ENCODE measurements at places on chromosomes 7 and 10.
A peak's percentile ranks its signal among the peaks of the same experiment; 100 is the strongest.

- peak; percentile 95 for DNase-seq
These were observed 7.7 kb upstream of the OPN1SW start for GRCh38 chr7:128783143-128783861.

DNA sequence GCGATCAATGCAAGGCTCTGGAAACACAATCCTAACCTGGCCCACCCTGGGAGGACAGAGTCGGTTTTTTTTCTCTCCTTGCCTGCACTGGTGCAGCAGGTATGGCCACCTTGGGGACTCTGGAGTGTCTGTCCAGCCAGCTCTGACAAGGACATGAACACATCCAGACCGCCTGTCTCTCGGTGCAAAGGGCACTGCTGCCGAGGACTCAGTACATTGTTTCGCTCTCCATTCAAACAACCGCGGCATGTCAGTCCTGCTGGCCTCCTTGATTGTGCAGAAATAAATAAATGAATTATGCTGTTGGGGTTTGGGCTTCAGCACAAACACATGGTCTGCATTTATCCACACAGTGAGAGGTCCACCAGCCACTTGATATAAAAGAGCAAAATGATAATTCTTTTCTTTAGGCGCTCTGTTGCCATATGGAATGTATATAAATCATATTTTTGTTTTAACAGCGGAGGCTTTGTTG is 565.2 kb downstream of the KCNMA1 start:
- peak; percentile 72 for DNase-seq

- no peak for DNase-seq
These were observed 83.2 kb downstream of the AHCYL2 start for GRCh38 chr7:129308047-129308446.

DNA sequence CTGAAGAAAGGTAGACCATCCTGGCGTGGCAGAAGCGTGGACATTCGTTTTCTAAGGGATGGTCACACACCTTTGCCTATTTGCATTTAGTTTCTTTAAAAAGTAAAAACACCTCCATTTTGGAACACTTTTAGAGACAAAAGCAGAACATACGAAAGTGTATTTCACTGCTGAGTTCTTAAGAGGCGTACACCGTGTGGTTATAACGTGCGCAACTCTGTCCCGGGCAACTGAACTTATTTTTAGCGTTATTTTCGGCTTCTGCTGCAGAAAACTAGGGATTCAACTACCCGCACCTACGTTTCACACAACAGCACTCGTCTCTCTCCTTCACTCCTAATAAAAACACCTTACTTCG is 557 bp upstream of the LSM8 start:
- DNase-seq, result peak; percentile 26

- DNase-seq, result no peak
These were observed 21.0 kb downstream of the GRB10 start for GRCh38 chr7:50761713-50762112.

DNA sequence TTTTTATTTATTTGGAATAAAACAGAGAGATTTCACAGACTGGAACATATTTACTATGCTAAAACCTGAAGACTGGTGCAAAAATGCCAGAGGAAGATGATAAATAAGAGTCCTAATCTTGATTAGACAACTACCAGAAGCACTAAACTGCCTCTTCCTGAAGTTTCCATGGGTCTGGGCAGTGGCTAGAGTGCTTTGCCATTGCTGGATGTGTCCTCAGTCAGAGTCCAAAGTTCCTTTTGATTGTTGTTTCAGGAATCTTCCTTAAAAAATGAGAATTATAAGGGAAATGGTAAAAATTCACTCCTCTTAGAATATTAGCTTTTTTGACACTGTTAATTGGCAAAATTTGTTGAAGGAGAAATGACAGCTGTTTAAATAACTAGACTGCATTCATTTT is 86.3 kb upstream of the AHR start:
- DNase-seq, result no peak

GRCh38 chr10:118531105-118531852 is 64.2 kb downstream of the PRLHR start:
- no peak for DNase-seq

GRCh38 chr7:107939573-107940489 is 48.8 kb downstream of the DLD start:
- DNase-seq, result peak; percentile 20

GRCh38 chr10:132906836-132907235 is 35.5 kb downstream of the CFAP46 start:
- DNase-seq, result no peak

- DNase-seq, result no peak
These were observed 14.2 kb downstream of the UCMA start for GRCh38 chr10:13219685-13220670.

- DNase-seq, result no peak
These were observed 37.1 kb downstream of the SMURF1 start for GRCh38 chr7:99106821-99107241.

- DNase-seq, result peak; percentile 72
These were observed 642 bp upstream of the COL13A1 start for GRCh38 chr10:69801094-69801433.

- DNase-seq, result no peak
These were observed 18.1 kb downstream of the COL1A2 start for GRCh38 chr7:94412762-94413322.

DNA sequence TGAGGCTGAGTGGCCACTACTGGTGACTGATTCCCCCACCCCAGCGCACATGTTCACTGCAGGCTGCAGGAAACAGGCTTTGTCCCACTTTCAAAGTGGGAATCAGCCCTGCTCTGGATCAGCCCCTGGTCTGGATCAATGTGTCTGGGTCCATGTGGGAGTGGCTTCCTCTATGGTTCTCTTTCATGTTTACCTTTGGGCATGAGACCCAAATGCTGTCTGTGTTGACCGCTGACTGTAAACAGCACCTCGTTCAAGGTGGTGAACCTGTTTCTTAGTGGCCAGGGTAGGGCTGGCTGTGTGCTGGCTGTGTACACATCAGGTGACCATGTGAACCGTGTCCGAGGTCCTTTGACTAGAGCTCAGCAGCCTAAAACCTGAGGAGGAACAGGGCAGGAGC is 121.8 kb downstream of the CAMK1D start:
- no peak for DNase-seq

Measured in lung (tissue), 17 donors.